ENCODE measurements at places on chromosomes 3 and 15. TPM values are rescaled to one million over a fixed set of nuclear protein-coding genes. Genes with fewer than 3 reads are reported as not detected.

ADCY5 gene
- not detected for polyA plus RNA-seq

DNA sequence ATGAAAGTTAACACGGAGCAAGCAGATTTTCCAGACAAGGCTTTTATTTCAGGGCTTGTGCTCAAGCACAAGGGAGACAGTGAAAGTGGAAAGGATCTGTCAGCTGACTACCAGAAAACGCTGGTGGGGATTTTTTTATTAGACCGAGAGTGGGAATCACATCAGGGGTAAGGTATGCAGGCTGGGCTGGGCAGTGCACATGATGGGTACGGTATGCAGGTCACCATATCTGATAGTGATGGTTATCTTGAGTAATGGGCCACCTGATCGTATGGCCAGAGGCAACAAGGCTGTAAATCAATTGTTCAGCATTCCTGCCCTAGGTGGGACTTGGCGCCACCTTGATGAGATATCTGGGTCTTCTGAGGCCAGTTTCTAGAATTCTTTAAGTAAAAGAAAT, 36.9 kb upstream of the PIAS1 start:
- DNase-seq: no peak

DNA sequence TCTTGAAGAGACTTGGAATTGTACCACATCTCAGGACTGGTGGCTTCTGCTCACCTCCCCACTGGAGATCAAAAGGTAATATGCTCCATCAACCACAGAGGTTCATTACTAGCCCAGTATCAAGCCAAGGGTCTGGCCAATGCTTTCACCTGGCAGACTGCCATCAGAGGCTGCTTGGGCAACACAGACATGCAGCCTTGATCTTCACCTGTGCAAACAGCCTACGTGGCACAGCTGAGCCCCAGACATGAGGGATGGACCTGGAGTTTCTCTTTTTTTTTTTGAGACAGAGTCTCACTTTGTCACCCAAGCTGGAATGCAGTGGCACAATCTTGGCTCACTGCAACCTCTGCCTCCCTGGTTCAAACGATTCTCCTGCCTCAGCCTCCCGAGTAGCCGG, 105.6 kb upstream of the HES1 start:
- no peak for DNase-seq

DNA sequence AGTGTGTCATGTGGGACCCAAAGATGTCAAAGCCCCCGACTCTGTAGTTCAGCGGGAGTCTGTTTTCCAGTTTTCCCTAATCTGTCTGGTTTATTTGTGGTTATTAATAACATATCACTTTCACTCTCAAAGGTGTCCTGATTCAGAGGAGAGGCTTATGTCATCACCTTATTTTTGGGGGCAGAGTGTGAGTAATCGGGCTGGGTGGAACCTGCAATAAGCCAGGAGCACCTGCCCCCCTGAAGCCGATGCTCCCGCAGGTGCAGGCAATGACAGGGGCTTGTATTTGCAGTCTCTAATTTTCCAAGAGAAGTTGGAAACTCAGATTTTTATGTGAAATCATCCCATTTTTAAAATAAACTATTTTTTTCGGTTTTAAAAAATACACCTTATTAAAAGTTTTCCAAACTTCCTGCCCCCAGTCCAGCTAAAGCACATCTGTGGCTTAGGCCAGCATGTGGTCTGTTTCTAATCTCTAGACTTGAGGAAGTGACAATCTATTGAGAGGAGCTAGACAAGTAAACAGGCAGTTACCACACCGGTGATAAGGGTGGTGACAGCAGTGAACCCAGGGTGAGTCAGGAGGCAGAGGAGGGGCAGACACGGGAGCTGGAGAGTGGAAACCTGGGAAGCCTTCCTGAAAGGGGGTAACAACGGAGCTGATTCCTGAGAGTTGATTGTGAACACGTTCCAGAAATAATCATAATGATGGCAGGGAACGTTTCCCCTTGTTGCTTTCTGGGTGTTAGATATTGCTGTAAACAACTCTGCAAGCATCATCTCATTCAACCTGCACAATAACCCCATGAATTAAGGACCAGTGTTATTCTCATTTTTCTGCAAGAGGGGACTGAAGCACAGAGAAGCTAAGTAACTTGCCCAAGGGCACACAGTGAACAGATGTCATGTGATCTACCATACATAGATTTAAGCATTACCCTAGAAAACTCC, 37.2 kb downstream of the BHLHE40 start:
- peak; percentile 55 for DNase-seq

DNA sequence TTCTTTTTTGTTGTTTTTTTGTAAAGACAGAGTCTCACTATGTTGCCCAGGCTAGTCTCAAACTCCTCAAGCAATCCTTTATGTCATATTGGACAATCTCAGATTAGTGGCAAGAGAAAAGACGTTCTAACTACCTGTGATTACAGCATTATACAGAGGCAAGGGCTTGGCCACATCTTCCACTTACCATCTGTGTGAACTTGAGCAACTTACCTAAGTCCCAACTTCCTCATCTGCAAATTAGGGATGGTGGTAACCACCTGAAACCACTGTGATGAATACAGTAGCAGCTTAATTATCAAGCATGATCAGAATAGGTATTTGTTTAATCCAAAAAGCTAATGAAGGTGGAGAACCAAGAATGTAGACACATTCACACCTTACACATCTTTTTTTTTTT, 16.1 kb downstream of the LRRC2 start:
- DNase-seq: no peak

GRCh38 chr15:71807691-71808091, 2.7 kb upstream of the NR2E3 start:
- no peak for DNase-seq
